Kidney (tissue), 22 donors: ENCODE measurements at places on chromosomes 3 and 15. TPM values are rescaled to one million over a fixed set of nuclear protein-coding genes. Genes with fewer than 3 reads are reported as not detected.

Gene GOLGA8S
- 0.13 TPM for polyA plus RNA-seq

Gene GP9
- 0.49 TPM for polyA plus RNA-seq

Gene SPINK8
- not detected for polyA plus RNA-seq

Gene NPHP3
- 5.9 TPM for polyA plus RNA-seq

Gene UROC1
- not detected for polyA plus RNA-seq

Gene CCR5
- polyA plus RNA-seq, result 0.32 TPM

- DNase-seq, result no peak
Measured at GRCh38 chr15:70672081-70672480, 91.3 kb downstream of the UACA start.

- no peak for DNase-seq
Measured at GRCh38 chr3:185172086-185173049, 19.5 kb upstream of the C3orf70 start.

DNA sequence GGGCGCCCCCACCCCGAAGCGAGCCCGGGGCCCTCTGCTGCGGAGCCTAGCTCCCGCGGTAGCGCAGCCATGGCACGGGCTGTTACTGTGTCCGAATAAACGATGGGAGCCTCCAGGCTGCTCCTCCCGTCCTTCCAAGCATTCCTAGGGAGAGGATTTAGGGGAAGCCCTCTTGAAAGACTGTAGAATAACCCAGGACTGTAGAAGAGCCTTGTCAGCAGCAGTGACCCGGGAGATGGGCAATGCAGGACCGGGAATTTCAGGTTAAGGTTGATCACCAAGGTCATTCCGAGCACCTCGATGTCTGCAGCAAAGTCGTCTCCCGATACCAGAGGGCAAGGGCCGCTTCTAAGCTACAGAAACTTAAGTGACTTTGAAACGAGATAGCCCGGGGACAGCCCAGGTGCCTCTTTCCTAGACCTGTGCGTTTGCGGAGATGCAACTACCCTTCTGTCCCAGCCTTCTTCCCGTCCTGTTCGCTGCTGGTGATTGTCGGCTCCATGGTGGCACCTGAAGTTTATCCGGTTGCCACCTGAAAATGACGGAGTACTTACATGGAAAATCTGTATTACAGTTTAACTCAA is 753 bp upstream of the MYO5A start:
- DNase-seq, result no peak

GRCh38 chr3:37444696-37445095 is 270.3 kb upstream of the LRRFIP2 start:
- DNase-seq, result no peak

- DNase-seq, result no peak
Measured at GRCh38 chr15:78880242-78880533, 7.5 kb downstream of the MORF4L1 start.

GRCh38 chr3:106582151-106582550 is 713.3 kb upstream of the CBLB start:
- DNase-seq, result no peak

DNA sequence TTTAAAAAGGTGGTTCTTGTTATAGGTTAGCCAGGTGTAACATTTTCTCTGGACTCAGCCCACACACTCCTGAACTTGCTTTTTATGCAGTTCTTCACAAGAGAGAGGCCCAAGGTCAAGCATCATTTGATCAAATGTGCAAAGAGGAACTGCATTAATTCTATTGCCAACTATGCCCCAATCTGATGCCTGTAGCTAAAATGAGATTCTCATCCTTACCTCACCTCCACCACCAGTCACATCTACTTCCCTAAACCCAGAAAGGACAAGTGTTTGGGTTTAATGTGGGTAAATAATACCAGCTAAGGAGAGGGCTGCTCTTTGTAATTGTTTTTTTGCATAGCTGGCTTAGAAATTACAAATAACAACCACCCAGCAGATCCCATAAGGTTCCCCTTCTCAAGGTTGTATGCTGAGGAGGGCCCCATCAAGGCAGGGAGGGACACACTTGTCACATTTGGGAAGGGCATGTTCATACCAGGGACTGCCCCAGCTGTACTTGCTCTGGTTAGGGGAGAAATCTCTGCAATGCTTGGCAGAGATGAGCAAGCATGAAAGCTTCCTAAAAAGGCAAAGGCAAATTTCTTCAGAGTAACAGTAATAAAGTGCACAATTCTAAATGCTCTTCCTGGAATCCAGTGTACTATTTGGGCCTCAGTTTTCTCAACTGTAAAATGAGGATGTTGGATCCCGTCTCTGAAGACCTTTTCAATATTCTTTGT is 76.2 kb downstream of the TGFBR2 start:
- DNase-seq, result no peak
